ENCODE measurements at places on chromosomes 1 and 21.
A peak's percentile ranks its signal among the peaks of the same experiment; 100 is the strongest.

GRCh38 chr1:145892486-145893087, 6.9 kb upstream of the ANKRD35 start:
- no peak for DNase-seq

DNA sequence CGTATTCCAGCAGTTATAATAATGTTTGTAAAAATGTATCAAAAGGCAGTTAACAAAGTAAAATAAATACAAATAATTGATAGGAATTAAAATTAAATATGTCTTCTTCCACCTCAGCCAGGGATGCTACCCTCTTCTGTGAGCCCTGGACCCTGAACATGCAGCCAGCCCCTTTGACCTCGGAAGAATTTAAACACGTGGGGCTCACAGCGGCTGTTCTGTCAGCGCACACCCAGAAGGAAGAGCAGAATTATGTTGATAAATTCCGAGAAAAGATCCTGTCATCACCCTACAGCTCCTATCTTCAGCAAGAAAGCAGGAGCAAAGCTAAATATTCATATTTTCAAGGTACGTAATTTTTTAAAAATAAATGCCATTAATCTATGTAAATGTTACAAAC, 26.5 kb downstream of the UTS2 start:
- DNase-seq: no peak

DNA sequence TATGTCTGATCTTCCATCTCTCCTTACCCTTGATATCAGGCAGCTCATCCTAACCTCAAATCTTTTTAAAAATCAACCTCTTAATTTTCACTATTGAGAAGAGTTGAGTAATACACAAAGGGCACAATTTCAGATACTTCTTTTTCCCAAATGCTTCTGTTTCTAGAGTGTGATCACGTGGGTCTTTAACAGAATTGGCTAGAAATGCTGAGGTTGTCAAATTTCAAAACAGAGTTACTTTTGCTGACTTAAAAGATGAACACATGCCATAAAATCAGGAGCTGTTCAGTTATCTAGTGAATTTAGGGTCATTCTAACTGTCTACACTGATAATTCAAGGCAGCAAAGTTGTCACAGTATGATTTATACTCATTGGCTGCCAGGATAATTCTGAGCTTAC, 63.6 kb upstream of the NGF start:
- no peak for DNase-seq

DNA sequence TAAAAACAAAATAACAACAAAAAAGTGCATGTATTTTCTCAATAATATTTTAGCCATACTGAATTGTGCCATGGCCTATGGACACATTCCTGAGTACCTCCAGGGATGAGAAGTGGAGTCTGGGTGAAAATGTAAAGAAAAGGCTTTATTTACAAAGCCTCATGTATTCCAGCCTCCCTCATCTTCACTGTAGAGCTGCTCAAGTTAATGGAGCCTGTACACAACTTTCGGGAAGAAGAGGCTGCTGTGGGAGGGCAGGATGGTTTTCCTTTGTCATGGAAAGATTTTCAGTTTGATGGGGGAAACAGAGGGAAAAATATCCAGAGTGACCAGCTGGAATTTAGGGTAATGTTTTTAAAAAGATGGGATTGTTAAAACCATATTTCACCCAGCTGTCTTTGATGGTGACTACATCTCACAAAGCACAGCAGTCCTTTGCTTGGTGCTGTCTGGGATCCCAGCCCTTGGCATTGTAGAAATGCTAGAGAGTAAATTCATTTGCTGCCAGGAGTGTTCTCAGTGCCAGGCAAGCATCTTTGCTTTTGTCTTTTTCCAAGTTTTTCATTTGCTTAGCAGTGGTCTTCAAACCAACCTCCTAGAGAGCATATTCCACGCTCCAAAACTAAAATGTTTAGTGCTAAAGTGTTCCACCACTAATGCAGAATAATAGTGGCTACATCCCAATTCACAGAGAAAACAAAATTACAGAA, 54.9 kb downstream of the DPT start:
- no peak for DNase-seq

DNA sequence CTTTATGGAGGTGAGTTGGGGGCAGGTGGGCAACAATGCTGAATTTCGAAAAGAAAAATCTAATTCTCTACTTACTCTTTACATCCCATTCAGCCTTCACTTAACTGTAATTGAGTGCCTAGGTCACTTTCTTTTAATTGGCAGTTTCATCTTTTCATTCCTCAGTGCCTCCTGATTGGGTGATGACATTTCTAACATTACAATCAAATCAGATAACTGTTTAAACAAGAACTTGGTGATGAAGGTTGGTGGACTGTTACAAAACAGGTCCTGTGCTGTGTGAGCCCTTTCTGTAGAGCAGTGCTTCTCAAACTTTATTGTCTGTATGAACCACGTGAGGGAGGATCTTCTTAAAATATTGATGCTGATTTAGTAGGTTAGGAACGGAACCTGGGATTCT, 40.1 kb upstream of the KCNQ4 start:
- DNase-seq: no peak

- no peak for DNase-seq
Observed at GRCh38 chr21:37230632-37231248, 36.4 kb downstream of the VPS26C start.

DNA sequence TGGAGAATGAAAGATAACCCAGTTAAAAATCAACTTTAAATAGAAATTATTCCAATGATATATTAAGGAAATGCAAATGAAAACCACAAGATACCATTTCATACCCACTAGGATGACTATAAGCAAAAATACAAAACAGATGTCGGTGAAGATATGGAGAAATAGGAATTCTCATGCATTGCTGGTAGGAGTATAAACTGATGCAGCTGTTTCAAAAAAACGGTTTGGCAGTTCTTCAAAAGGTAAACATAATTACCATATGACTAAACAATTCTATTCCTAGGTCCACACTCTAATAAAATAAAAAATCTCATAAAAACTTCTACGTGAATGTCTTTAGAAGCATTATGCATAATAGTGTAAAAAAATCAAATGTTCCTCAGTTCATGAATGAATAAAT, 763.3 kb upstream of the BRINP3 start:
- no peak for DNase-seq

GRCh38 chr21:16708101-16708835, 804.6 kb upstream of the CXADR start:
- DNase-seq: no peak

GRCh38 chr1:181430015-181430885, 53.1 kb upstream of the CACNA1E start:
- no peak for DNase-seq

GRCh38 chr1:94801919-94802546, 18.1 kb upstream of the SLC44A3 start:
- DNase-seq: peak; percentile 54

DNA sequence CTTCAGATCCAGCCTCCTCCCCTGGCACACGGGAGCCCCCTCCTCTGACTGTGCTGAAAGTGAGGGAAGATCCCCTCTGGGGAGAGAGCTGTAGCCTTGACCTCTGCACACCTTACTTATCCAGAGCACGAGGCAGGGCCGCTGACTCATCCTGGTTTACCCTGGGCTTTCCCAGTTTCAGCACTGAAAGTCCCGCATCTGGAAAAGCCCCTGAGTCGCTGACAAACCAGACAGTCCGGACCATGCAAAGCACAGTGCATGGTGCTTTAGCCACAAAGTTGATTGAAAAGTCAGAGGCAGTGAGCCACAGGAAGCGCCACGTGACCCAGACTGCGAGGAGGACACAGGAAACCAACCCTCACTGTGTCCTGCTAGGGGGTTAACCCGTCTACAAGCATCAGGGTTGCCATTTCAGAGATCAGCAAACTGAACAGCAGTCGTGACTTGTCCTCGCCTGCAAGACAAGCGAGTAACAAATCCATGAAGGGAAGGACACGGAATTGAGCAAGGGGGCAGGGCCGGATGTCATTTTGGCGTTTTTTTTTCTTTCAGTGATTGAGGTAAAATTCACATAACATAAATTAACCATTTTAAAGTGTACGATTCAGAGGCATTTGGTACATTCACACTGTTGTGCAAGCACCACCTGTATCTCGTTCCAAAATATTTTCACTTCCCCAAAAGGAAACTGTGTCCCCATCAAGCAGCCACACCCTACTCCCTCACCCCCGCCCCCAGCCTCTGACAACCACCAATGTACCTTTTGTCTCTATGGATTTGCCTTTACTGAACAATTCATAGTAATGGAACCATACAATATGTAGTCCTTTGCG, 19.9 kb upstream of the IFNGR2 start:
- peak; percentile 74 for DNase-seq

GRCh38 chr1:59178339-59179187, 118.3 kb upstream of the FGGY start:
- no peak for DNase-seq

DNA sequence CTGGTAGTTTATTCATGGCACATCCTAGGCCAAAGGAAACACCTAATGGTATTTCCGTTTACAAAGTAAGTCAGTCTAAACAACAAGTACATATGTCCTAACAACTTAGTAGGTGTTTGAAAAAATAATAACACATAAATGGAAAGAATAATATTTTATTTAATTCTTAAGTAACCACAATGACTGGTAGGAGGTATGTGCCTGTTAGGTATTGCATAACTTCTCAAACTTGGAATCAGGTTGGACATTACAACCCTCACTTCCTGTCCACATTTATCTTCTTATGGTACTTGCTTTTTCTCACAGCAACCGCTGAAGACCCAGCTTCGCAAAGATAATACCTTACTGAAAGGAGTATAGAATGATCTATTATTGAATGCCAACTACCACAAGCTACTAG, 64.2 kb downstream of the VPS13D start:
- no peak for DNase-seq

DNA sequence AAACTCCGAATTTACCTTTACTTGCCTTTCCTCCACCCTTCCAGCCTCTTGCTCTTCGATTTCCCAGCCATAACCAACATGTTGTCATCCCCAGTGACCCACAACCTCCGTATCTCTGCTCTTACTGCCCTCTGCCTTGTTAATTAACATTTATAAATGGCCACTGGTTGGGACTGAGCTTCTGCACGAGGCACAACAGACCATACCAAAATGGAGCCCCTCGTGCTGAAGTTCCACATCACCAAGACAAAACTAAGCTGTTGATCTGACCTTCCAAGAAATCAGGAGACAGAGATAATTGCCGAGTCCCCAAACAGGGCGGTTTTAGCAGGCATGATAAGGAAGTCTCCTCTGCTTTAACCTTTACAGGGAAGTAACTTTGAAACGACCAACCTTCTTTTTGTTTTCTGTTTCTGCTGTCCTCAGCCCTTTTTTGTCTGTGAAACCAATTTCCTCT, 71.9 kb downstream of the NMNAT2 start:
- DNase-seq: no peak

DNA sequence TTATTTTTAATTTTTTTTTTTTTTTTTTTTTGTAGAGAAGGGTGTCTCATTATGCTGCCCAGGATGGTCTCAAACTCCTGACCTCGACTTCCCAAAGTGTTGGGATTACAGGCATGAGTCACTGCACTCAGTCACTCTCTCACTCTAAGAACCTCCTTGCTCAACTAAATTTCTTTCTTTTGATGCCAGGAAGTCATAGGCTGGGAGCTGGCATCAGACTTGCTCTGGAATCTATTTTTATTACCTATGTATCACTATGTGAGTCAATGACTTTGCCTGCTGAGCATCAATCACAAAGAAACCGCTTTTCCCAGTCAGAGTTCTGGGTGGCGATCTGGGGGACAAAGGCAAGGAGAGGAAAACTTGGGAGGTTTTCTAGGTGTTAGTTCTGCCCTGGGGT, 35.5 kb upstream of the PARP1 start:
- DNase-seq: no peak

DNA sequence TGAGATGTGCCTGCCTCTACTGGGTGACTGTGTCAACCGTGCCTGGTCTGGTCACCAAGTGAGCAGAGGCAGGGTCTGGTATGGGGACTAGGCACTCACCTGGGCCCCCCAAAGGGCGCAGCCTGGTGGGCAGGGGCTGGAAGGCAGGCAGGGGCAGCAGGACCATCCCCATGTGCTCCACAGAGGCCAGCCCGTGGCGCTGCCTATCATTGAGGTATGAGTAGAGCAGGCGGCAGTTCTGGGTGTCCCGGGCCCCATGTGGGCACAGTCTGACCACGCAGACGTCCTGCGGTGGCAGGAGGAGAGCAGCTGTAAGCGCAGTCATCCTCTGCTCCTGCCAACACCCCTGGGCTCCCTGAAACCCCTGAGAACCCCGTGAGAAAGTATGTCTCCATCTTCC, 23.7 kb downstream of the SPOCD1 start:
- DNase-seq: peak; percentile 44

DNA sequence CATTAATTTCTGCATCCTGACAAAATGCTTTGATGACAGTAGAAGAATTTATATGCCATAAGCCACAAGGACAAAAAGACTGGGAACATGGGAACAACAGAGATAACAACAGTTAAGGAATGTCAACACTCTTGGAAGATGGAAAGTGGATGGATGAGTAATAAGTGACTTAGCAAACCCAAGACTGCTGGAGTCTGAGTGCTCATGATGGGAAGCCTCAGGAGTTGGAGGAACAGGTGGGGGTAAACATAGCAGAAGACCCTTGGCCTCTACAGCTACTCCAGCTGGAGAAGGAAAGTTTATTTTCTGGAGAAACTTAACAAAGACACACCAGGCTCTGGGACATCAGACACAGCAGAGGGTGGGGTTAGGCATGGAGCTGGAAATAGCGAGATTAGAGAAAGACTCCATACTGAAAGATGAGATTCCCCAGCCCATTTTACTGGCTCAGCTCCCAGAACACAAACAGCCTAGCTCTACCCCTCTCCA, 13.6 kb downstream of the G0S2 start:
- DNase-seq: no peak

- no peak for DNase-seq
Observed at GRCh38 chr1:6582370-6582769, 2.6 kb downstream of the ZBTB48 start.

DNA sequence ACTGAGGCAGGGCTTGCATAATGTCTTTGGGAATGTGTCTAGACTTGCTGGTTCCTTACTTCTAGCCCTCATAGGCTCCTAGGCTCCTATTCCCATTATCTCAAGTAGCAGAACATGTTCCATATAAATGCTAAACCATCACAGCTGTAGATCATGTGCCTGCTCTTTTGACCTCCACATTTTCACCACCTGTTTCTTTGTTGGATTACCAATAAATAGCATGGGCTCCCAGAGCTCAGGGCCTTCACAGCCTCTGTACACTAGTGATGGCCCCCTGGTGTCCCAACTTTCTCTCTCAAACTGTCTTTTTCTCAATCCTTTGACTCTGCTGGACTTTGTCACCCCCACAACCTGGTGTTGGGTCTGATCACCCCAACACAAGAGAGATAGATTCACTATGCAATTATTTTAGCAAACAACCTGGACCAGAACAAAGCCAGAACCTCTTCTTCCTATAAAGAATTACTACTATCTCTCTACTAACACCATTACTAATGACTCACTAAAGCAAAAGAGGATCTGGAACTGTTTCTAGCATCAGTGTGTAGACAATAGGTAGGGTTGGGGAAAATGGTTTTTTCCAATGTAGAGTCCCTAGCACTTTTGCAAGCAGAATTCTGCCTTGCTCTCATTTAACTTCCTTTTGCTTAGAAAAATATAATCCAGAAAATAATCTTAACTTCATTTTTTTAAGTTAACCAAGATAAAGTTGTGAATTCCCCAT, 51.7 kb downstream of the WLS start:
- DNase-seq: no peak

- DNase-seq: peak; percentile 86
Observed at GRCh38 chr21:41879190-41879998, at the start of gene PRDM15. PRDM15 (minus strand) TSS chr21:41879344; CDS start chr21:41860363, 18,981 bp downstream.

- DNase-seq: no peak
Observed at GRCh38 chr1:5943343-5944124, 48.7 kb downstream of the NPHP4 start.

- no peak for DNase-seq
Observed at GRCh38 chr1:99407018-99407417, 142.7 kb downstream of the PLPPR4 start.

GRCh38 chr1:3069491-3070308, 697 bp downstream of the PRDM16 start:
- peak; percentile 55 for DNase-seq

Data from lower lobe of right lung (tissue), 2 donors.